Non-pigmented ciliary epithelial cell (primary cell): ENCODE measurements at places on chromosomes 12 and 14.

- no peak for DNase-seq
These were observed 450.6 kb downstream of the DPF3 start for GRCh38 chr14:72443256-72443655.

- DNase-seq, result peak; percentile 3
These were observed 71.6 kb downstream of the PDE6H start for GRCh38 chr12:15044471-15044870.

- DNase-seq, result no peak
These were observed 31.2 kb downstream of the ISCA2 start for GRCh38 chr14:74524812-74525135.

- DNase-seq, result no peak
These were observed 9.6 kb downstream of the OR6S1 start for GRCh38 chr14:20631880-20632389.

DNA sequence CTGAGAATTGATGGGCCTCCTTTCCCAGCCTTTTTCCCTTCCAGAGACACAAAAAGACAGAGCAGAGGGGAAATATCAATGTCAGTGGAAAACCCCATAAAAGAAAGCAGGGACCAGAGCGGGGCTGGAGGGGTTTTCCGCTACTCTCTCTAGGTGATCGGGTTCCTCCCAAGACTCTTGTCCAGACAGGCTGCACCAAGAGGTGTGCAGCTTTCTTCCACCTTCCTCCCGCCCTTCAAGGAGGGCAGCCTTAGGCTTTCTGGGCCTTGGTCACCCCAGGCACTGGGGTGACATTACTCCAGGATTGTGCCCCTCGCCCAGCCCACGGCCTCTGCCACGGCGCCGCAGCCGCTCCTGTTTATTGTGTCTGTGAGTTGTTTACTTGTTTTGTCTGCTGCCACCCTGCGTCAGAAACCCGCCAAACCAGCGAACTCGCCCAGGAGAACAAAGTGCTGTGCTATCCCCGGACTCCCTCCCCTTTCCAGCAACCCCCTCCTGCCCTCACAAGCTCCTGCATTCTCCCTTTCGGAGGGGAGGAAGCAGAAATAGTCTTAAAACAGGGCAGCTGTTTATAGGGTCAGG lies 6.7 kb upstream of the HOXC6 start:
- no peak for DNase-seq

DNA sequence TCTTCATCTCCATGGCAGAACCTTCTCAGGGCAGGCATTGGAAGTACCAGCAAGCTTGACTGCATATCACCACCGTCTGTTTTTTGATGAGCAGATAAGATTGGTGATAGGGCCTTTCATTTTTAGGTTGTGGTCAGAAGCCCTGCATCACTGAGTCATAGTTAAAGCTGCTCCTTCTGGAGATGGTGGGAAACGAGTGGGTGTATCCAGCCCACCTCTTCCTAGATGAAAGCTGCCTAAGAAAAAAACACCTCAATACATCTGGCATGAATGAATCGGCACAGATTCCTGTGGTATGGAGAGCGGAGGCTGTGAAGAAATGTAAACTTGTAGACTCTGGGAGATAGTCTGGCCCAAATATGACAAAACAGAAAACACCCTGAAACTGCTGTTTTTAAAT lies 248.7 kb upstream of the EGLN3 start:
- DNase-seq, result peak; percentile 96
